ENCODE measurements at places on chromosomes 7 and 10. TPM values are rescaled to one million over a fixed set of nuclear protein-coding genes. Genes with fewer than 3 reads are reported as not detected.

Gene RAB19
- total RNA-seq: 1.5 TPM

Gene HOXA10
- total RNA-seq: 1.4 TPM

Gene TEX36
- total RNA-seq: not detected

Gene CALCR
- not detected for total RNA-seq

Gene HMX3
- total RNA-seq: not detected

Gene UNCX
- not detected for total RNA-seq

Gene ASB10
- not detected for total RNA-seq

Gene ANXA8L1
- not detected for total RNA-seq
